ENCODE measurements at places on chromosomes 2 and 18.

DNA sequence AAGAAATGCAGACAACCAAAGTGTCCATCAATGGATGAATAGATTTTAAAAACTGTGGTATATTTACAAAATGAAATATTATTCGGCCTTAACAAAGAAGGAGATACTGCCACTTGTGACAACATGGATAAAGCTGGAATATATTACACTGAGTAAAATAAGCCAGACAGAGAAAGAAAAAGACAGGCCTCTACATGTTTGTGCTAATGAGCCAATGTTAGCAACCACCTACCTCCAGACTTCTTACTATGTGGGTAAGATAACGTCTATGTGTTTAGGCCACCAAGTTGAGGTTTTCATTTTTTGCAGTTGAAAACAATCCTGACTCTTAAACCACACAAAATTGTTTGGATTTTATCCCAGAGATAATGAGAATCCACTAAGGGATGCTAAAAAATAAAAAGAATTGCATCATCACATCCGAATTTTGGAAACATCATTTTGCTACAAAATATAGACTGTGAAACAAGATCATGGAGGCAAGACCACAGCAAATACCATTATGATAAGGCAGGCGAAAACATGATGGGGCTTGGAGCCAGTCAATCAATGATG lies 47.0 kb downstream of the EVA1A start:
- DNase-seq: no peak

DNA sequence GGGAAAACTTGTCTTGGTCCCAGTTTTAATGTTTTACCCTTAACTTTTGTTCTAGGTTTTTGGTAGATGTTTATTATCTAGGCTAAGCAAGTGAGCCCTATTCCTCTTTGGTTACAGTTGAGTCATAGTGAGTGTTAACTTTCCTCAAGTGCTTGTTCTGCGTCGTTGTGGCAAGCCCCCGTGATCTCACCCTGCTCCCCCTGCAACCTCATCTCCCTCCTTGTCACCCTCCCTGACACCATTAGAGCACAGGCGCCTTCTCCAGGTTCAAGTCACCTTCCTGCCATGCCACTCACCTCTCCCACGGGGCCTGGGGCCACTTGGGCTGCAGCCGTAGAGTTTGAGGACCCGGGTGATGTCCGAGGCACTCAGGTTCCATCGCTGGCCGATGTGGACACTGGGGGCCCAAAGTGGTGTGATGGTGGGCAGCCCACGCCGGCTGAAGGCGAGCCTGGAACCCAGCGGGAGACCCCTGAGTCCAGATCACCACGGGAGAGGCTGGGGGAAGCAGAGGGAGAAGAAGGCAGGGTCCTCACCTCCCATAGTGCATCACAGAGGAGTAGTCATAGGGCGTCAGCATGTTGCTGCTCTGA lies 8.7 kb downstream of the ASTL start:
- no peak for DNase-seq

DNA sequence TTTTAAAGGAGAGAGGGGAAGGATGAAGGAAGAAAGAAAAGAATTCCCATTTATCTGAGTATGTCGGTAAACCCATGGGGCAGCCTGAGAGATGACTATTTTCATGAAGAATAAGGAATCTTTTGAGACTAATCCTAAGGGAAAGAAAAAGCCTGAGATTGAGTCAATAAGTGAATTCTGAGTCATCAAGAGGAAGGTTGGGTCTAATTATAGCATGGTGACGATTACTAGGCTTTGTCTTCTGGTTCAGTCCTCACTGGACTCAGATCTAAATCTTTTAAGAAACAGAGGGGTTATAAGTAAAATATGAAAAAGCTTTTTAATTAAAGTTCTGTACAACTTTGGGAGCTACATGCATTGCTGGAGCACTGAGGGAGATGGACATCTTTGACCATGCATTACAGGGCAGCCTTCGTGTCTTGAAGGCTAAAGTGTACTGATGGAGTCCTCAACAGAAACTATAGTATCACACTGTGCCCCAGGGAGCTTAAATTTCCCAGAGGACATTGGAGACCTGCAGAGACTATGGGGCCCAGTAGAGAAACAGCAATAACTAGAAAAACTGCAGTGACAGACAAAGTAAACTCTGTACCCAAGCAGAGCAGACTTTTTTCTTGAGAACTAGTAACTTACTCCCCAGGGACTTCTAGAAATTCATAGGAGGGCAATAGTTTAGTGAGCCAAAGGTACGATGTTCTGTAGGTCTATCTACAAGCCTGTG lies 260.9 kb downstream of the RAD51AP2 start:
- DNase-seq: no peak

DNA sequence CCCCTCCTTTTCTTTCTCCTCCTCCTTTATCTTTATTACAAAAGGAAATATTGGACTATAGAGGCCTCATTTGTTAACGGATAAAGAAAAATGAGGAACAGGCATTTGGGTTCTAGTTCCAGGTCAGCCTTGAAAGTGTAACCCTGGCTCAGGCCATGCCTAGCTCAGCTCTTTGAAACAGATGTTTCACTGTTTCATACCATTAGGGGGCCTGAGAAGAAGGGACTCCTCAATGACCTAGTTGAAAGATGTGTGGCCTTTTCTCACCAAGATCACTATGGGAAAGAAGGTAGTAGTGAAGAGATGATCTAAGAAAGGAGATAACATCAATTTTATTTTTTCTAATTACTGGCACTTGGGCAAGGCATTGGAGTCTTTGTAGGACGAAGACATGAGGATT lies 952.7 kb downstream of the SLC4A3 start:
- no peak for DNase-seq

DNA sequence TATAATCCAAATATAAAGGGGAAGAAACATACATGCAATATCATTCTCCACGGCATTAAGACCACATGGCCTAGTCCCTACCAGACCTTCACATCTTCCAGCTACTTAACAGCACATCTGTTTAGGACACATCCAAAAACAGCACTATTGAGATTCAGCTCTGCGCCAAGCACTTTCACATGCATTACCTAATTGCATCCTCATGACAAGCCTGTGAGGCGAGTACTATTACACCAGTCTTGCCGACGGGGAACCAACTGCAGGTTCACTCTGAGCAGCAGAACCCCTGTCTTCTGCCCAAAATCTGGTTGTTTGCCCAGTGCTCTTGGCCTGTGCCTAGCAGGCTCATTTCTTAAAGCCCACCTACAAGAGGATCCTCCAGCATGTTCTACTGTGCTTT lies 66.7 kb downstream of the AAK1 start:
- no peak for DNase-seq

DNA sequence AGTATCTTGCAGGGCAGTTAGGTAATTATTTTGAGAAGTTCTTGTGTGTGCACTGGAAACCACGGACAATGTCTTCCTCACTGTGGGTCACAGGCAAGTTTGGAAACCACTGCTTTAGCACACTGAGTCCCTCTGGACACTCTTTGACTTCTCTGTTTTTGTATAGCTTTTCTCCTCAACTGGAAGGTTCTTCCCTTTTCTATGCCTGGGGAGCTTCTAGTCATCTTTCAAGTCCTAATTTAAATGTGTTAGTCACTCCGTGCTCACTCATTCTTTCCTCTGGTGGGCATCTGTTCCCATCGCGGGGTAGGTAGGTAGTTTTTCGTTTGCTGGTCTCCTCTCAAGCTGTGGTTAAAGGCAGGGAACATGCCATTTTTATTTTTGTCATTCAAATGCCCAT lies 32.1 kb downstream of the E2F6 start:
- DNase-seq: no peak

DNA sequence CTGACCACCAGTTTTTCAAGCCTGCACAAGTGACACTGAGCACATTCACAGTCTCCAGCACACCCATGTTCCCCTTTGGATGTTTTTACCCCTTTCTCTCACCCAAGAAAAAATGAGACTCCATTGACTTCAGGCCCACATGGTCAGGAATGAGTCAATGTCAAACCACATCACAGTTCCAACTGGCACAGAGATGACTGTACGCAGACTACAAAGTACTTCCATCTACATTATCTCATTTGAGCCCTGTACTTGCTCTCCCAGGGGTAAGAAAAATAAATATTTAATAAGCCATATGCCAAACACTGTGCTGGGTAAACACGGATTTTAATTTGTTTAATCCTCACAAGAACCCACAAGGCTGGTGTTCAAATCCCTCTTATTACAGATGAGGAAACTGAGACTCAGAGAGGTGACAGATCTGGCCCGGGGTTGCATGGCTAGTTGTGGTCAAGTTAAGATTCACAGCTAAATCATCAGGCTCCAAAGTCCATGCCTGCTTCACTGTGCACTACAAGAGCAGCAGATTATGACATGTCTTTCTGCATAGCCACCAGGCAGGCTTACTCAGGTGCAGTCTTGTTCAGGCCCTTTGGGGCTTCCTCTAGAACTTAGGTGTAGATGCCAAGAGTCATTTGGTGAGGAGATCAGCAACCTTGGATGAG lies 106.1 kb downstream of the TXNL1 start:
- DNase-seq: no peak

- no peak for DNase-seq
Observed at GRCh38 chr2:138035608-138036217, 71.4 kb downstream of the HNMT start.

DNA sequence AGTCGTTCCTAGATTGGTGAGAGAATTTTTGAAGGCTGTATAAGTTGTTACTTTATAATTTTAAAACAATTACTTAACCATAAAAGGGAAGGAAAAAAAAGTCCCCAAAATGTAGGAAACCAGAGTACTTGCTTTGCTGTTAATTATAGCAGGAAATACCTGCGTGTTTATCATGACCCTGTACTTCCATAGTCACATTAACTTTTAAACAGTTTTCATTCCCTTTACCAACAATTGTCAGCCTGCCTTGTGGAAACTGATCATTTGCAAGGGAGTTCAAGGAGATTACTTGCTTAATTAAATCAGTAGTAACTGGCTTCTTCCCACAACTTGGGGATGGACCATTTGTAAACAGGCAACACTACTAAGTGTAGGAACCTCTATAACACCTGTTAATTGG lies 6.4 kb upstream of the ITPRID2 start:
- DNase-seq: no peak

- no peak for DNase-seq
Observed at GRCh38 chr2:73964223-73964622, 20.5 kb upstream of the TET3 start.

Measured in COR-L47 (cell line).